Cerebellar nuclear complex (tissue), 1 donor: ENCODE measurements at places on chromosomes 2 and 18.

GRCh38 chr2:86675104-86675503 lies 45.0 kb upstream of the RMND5A start:
- no peak for DNase-seq

DNA sequence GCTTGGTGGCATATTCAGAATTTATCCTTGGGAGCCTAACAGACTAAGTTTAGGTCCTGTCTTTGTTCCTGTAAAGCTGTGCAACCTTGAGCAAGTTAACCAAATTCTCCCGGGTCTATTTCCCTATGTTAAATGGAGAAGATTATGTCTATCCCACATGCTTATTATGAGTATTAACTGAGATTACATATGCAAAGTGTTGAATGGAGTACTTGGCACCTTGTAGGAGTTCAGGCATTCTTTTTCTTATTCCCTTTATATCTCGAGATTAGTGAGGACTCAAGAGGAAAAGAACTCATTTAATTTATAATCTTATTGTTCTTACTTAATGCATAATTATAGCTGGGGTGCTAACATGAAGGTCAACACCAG lies 184.6 kb downstream of the FMNL2 start:
- no peak for DNase-seq

- DNase-seq = no peak
Observed at GRCh38 chr18:35038029-35038428, 3.2 kb upstream of the MAPRE2 start.

- no peak for DNase-seq
Observed at GRCh38 chr2:84919885-84920580, 14.6 kb downstream of the TMSB10 start.

GRCh38 chr2:127278959-127279358 lies 15.0 kb downstream of the ERCC3 start:
- no peak for DNase-seq

DNA sequence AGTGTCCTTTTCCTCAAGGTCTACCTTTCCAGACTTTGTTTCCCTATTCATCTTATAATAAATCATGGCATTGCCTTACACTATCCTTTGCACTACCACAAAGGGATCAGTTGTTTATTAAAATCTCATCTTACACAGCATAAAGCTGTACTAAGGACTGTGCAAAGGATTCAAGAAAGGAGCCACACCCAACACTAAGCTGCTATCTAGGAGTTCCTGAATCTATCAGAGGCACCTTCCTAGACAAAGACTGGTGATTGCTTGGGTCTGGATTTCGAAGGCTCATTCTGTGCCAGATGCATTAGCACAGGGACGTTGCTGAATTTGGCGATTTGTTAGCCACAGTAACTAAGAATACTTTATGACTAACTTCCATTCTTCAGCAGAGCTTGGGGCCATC lies 412.0 kb downstream of the NUP35 start:
- no peak for DNase-seq

DNA sequence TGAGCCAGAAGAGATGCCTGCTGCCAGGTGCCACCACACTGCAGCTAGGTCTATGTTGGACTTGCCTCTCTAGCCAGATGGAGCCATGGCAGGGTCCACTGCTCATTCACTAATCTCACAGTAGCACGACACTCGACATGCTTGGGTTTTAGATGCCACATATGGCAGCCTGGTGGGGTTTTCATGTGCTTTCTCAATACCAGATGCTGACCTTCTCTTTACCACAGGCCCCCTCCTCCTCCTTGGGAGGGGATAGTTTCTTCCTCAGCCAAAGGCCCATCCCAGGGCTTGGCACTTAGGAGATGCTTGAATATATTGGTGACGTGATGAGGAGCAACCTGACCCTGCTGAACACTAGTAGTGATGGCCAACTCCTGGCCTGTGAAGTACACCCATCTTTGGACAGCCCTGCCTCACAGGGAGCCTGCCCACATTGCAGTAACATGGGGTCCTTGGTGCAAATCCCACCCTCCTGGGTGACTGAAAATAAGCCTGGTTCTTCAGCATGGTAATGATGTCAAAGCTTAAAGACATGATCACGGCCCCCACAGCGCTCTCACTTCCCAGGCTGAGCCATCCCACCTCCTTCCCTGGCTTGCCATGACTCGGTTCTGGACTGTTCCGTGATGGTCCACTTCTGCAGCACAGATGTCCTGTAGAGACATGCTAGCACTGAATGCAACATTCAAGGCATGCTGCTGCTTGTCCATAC lies 227.5 kb downstream of the SH3RF3 start:
- no peak for DNase-seq

DNA sequence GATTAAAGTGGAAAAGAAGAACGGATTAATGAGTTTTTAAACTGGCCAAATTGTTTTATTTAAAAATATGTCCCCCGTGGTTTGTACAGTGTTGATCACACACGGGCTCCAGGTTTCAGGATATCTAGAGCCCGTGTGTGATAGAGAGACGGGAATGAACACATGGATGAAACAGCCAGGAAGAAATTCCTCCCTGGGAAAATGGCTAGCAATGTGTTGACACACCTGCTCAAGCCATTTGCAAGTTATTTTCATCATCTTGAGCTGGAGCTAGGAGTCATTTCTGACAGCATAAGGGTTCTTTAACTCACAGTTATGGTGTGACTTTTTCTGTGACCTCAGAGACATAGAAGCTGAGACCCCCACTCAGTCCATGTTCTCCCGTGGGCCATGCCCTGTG lies 81.6 kb downstream of the LRRFIP1 start:
- DNase-seq = no peak

- no peak for DNase-seq
Observed at GRCh38 chr2:71850306-71850801, 297.3 kb downstream of the CYP26B1 start.

DNA sequence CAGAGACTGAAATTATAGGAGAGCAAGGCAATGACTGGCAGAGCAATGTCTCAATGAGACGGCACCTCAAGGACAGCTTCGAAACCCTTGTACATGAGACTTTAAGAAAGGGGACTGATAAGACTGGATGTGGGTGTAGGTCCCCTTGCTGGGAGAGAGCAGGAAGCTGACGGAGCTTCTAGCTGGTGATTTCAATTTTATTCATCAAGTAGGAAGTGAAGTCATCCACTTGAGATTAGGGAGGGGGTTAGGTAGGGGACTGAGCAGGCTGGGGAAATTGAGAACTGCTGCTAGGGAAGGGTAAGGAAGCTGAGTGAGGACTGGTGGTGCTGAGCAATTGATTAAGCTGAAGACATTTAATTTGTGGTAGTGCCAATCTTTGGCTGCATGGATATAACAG lies 99.5 kb upstream of the ITGB6 start:
- no peak for DNase-seq

- DNase-seq = no peak
Observed at GRCh38 chr2:172083628-172084394, 1.5 kb upstream of the DLX1 start.

DNA sequence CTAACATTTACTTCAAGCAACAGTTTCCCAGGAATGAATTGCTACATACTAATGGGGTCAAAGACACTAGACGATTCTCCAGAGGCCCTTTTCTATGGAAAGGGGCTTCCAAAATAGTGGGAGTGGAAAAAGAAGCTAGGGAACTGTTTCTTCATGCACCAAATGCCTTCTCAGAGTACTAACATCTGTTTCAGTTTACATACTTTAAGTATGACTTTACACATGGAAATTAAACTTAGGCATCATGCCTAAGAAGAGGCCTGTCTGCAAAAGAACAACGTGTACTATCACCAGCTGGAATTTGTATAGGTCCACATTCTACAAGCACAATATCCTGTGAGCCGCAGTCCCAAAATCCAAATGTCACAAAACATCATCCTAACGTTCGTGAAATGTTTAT lies 29.4 kb upstream of the WDR75 start:
- no peak for DNase-seq

GRCh38 chr2:39484206-39484605 lies 47.1 kb upstream of the MAP4K3 start:
- DNase-seq = no peak

- DNase-seq = no peak
Observed at GRCh38 chr2:215878476-215879063, 134.8 kb downstream of the MREG start.

GRCh38 chr18:21270453-21270852 lies 28.4 kb downstream of the GREB1L start:
- DNase-seq = no peak

DNA sequence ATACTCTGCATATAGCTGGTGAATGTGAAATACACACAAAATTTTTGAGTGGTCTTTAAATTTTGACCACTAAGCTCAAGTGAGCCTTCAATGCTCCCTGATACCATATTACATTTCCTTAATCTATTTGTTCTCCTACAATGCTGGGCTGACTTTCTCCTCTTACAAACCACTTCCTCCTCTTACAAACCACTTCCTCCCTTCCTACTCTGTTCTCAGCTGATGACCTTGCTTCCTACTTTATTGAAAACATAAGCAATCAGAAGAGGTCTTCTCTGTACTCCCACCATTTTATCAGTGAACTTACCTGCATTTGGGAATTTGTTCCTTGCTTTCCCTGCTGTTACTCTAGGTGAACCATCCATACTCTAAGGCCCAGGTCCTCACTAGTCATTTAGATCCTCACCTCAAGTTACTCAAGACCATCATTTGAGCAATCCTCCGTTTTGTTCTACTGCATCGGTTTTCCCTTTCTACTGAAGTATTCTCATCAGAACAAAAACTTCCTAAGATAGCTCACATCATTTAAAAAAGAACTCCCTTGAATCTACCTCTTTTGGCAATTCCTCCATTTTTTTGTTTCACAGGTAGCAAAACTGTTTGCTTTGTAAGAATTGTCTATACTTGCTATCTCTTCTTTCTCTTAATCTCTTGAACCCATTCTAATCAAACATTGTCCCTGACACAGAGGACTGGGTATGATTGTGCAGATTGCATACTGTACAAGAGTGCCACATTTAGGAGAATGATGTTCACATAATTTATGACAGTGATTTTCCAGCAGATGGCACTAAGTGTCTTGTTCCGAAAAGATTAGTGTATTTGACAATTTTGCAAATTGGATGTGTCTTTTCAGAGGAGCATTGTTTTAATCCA lies 96.5 kb downstream of the EPB41L5 start:
- peak; percentile 43 for DNase-seq

- DNase-seq = no peak
Observed at GRCh38 chr2:164697688-164698461, 76.6 kb upstream of the GRB14 start.

DNA sequence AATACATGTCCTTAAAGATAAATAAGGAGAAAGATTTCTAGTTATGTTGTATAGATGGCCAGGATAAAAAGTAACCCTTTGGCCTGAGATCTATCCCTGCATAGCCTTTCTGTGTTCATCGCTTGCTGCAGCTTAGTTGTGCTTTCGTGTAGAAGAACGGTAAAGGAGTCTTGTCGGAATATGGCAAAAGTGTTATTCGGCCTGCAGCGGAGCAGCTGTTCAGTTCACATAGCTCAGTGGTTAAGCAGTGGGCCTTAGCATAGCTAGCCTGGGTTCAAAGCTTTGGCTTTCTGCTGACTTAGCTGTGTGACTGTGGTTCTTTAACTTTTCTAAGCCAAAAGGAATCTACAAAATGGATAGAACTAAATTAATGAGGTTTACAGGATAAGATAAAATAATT lies 55.4 kb downstream of the MALT1 start:
- no peak for DNase-seq

- DNase-seq = peak; percentile 55
Observed at GRCh38 chr18:3771121-3771971, 321.4 kb downstream of the TGIF1 start.

- no peak for DNase-seq
Observed at GRCh38 chr2:113873867-113874266, 16.0 kb upstream of the ACTR3 start.

GRCh38 chr18:2168022-2168421 lies 403.3 kb downstream of the METTL4 start:
- DNase-seq = no peak

DNA sequence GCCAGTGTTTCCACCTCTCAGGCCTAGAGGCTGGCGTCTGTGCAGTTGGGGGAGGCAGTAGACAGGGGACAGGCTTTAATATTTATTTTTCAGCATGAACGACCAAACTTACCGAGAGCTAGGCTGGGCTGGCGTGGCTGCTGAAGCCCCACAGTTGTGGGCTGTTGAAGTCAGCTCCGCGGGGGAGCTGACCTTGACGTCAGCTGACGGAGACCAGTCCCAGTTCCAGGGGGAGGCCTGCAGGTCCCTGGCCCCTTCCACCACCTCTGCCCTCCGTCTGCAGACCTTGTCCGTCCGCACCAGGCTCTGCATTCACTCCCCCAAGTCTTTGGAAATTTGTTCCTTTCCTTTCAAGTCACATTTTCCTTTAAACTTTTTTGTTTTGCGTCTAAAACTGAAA lies 33.4 kb upstream of the TUBA3E start:
- no peak for DNase-seq

- DNase-seq = no peak
Observed at GRCh38 chr2:109479804-109480203, 134.0 kb downstream of the SEPTIN10 start.

GRCh38 chr18:74562131-74562730 lies 27.9 kb downstream of the CNDP1 start:
- no peak for DNase-seq

DNA sequence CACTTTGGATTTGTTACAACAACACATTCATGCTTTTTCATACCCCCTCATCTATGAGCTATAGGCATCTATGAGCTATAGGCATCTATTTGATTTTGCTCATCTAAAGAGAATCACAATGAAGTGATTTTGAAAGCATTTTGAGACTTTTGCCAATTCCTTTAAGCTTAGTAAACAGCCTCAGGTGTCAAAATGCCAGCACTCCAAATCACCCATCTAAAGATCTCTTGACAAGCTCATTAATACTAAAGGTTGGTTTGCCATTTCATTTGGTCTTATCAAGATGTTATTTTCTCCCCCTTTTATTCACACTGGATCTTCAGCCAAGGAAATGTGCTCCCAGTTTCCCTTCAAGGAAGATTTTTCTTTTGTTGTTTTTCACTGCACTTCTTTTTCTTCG lies 110.7 kb upstream of the TLK1 start:
- no peak for DNase-seq

DNA sequence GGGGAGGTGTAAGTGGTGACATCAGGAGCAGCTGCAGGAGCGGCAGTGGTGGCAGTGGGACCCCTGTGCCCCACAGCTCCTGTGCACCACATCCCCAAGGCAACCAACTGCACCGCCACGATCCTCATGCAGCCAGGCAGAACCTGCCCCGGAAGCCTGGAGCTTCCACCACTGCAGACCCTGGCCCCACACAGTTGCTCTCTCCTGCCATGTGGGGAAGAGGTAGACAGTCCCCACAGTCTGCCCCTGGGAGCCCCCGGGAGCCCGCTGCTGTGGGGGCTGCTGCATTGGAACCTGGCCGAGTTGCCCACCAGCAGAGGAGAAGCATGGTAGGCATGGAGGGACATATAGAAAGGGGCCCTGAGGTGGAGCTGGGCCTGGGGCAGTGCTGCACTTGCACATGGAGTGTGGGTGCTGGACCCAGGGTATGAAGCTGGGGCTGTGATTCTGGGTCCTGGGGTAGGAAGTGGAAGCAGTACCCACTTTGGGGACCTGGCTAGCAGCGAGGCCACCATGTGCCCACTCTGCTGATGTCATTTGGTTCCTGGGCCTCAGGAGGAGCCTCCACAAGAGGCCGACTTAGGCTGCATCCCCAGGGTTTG lies 623.3 kb upstream of the LRRTM4 start:
- no peak for DNase-seq

GRCh38 chr2:2022941-2023586 lies 278.7 kb upstream of the PXDN start:
- DNase-seq = no peak

GRCh38 chr18:63312019-63312409 lies 7.6 kb downstream of the BCL2 start:
- DNase-seq = no peak

GRCh38 chr2:40511661-40512213 lies 59.8 kb upstream of the SLC8A1 start:
- no peak for DNase-seq

GRCh38 chr2:39411181-39411944 lies 25.7 kb downstream of the MAP4K3 start:
- no peak for DNase-seq

- no peak for DNase-seq
Observed at GRCh38 chr2:205218056-205218455, 464.2 kb upstream of the NRP2 start.
